Gastrocnemius medialis (tissue), 4 donors: ENCODE measurements at places on chromosomes 12 and 14. TPM values are rescaled to one million over a fixed set of nuclear protein-coding genes. Genes with fewer than 3 reads are reported as not detected.

DNA sequence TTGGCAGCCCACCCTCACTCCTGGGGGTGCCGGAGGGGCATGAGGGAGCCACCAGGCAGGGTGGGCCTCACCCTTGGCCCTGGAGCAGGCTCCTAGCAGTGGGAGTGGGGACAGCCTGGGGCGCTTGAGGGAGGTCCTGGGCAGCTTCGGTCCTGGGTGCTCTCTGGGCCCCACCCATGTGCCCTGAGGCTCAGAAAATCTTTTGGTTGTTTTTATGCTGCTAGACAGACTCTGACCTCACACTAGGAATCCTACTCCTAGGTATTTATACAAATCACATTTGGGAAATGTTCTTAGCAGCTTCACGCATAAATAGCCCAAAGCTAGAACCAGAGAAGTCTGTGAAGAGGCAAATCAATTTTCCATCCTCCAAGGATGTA, 10.9 kb upstream of the ULK1 start:
- no peak overlapping the region for H3K27ac ChIP-seq
- H3K27me3 ChIP-seq: no peaks in the 10 kb centered on the region
- DNase-seq: no peak
- no peaks in the 10 kb centered on the region for H3K4me1 ChIP-seq

GRCh38 chr14:72451054-72451972, 442.6 kb downstream of the DPF3 start:
- H3K4me1 ChIP-seq: no peaks in the 10 kb centered on the region
- H3K27ac ChIP-seq: no peak overlapping the region
- H3K36me3 ChIP-seq: no peaks in the 10 kb centered on the region
- H3K27me3 ChIP-seq: no peaks in the 10 kb centered on the region
- no peak for DNase-seq
- no peak overlapping the region for H3K4me3 ChIP-seq

- no peaks in the 10 kb centered on the region for H3K36me3 ChIP-seq
- no peaks in the 10 kb centered on the region for H3K4me1 ChIP-seq
- no peak for DNase-seq
- no peak overlapping the region for H3K4me3 ChIP-seq
Measured at GRCh38 chr14:65462411-65462810, 49.9 kb downstream of the FUT8 start.

DNA sequence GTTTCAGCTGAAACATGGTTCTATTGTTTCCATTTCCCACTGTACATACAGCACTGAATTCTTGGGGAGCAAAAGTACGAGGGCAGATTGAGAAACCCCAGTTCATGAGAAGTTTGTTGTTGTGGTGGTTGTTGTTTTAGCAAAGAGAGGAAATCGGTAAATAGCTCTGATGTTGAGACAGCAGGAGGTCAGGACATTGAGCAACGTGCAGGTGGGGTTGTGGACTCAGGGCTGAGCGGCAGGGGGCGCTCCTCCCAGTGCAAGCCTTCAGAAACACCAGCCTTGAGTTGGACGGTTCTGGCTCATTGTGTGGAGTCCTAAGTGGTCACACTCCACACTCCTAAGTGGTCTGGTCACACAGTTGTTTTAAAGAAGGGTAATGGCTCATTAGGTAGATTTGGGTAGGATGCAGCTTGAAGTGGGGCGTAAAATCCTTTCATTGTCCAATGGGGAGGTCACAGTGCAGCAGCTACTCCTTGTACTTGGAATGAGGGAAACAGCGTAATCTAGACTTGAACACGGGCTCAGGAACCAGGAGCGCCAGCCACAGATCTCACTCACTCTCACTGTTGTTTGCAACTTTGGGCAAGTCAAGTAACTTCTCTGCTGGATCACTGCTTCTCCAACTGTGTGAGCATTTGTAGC, 14.5 kb upstream of the PWP1 start:
- H3K4me3 ChIP-seq: no peak overlapping the region
- no peaks in the 10 kb centered on the region for H3K4me1 ChIP-seq
- H3K27ac ChIP-seq: no peak overlapping the region
- peaks cover 16% of the 10 kb centered on the region for H3K27me3 ChIP-seq
- DNase-seq: no peak
- H3K36me3 ChIP-seq: no peaks in the 10 kb centered on the region

DNA sequence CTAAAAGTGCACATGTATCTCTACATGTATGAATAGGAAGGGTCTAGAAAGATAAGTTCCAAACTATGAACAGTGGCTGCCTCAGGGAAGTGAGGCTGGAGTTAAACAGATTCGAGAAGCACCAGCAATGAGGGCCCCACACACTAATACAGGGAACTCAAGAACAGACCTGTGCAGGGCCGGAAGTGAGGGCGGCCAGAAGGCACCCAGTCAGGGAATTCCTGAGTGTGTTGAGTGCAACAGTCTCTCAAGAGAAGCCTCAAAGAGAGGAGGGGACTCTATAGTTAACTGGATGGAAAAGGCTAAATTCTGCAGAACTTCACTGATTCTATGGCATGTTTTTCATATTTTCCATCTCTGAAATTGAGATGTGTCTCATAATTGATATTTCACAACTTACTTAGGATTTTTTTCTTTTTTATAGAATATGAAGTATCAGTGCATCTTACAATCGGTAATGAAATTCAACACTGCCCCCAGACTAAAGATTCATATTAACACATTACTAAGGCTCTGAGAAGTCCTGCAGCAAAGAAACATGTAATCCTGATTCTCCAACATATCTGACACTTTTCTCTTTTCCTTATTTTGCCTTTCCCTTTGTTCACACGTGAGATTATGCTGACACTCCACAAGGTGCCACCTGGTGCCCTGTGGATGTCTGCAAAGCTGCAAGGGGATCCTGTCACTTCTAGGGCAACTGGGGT, 61.3 kb downstream of the CHGA start:
- no peaks in the 10 kb centered on the region for H3K27me3 ChIP-seq
- peaks cover 4% of the 10 kb centered on the region for H3K4me1 ChIP-seq
- no peak overlapping the region for H3K27ac ChIP-seq

Gene NOVA1
- total RNA-seq: 5.3 TPM

Gene HEBP1
- total RNA-seq: 3.8 TPM

Gene MSI1
- not detected for total RNA-seq

GRCh38 chr12:84954415-84954814, 41.8 kb upstream of the SLC6A15 start:
- H3K4me3 ChIP-seq: no peak overlapping the region
- H3K27me3 ChIP-seq: no peaks in the 10 kb centered on the region
- DNase-seq: no peak
- no peak overlapping the region for H3K27ac ChIP-seq
- no peaks in the 10 kb centered on the region for H3K36me3 ChIP-seq

Gene PRPH
- not detected for total RNA-seq

DNA sequence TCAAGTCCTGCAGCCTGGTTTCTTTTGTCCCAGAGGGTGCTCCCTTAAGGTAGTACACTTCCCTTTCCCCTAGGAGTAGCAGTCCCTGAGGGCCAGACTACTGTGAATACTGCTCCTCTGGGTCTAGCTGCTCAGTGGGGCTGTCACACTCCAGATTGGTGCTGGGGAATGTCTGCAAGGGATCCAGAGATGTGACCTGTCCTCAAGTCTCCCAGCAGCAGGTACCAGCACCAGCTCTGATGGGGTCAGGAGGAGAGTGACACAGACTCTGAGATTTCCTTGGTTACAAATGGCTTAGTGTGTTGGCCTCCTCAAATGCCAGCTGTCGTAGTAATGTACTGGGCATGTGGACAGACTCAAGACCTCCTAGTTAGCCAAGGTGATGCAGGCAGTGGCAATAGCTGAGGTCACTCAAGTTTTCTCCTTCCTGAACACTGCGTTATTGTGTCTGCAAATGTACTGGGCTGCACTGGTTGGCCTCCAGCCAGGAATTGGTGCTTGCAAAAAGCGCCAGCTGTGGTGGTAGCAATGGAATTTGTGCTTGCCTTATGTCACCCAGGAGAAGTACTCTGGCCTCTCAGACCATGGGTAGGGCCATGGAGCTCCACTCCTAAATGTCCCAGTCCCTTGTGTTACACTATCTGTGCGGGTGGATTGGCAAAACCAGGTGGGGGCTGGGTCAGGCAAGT, 36.4 kb upstream of the AEBP2 start:
- DNase-seq: peak; percentile 17
- no peaks in the 10 kb centered on the region for H3K4me1 ChIP-seq
- no peaks in the 10 kb centered on the region for H3K36me3 ChIP-seq
- no peaks in the 10 kb centered on the region for H3K27me3 ChIP-seq
- H3K4me3 ChIP-seq: no peak overlapping the region

- H3K4me3 ChIP-seq: peak overlapping the region; percentile 94
- no peaks in the 10 kb centered on the region for H3K36me3 ChIP-seq
- DNase-seq: no peak
- peak overlapping the region; percentile 96 for H3K27ac ChIP-seq
- H3K27me3 ChIP-seq: no peaks in the 10 kb centered on the region
Measured at GRCh38 chr12:95216711-95217376, 423 bp downstream of the FGD6 start.

Gene SCNN1A
- total RNA-seq: not detected

DNA sequence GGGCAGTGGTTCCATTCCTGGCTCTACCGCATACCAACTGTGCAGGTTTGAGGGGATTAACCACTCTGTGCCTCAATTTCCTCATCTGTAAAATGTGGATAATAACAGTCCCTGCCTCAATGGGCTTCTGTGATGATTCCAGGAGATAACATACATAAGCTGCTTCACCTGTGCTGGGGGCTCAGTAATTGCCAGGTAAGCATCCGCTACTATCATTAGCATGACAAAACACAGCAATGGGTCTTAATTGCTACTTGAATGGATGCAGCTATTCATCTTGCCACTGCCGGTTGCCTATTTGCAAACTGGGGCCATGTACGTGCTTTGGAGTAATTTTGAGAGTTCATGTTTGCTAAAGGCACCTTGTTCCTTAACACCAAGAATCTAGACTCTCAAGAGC, 132.6 kb downstream of the TMEM132D start:
- H3K4me3 ChIP-seq: no peak overlapping the region
- H3K4me1 ChIP-seq: no peaks in the 10 kb centered on the region
- DNase-seq: no peak
- no peaks in the 10 kb centered on the region for H3K27me3 ChIP-seq

Gene TSPAN9
- total RNA-seq: 8.8 TPM

GRCh38 chr14:23719225-23719985, 83.2 kb downstream of the DHRS2 start:
- no peaks in the 10 kb centered on the region for H3K36me3 ChIP-seq
- no peak overlapping the region for H3K4me3 ChIP-seq
- H3K27me3 ChIP-seq: no peaks in the 10 kb centered on the region
- H3K27ac ChIP-seq: no peak overlapping the region
- DNase-seq: no peak
- no peaks in the 10 kb centered on the region for H3K4me1 ChIP-seq

GRCh38 chr12:111012918-111013317, 92.5 kb upstream of the MYL2 start:
- no peak for DNase-seq
- no peaks in the 10 kb centered on the region for H3K36me3 ChIP-seq
- no peak overlapping the region for H3K27ac ChIP-seq
- no peak overlapping the region for H3K4me3 ChIP-seq
- H3K27me3 ChIP-seq: no peaks in the 10 kb centered on the region
- H3K4me1 ChIP-seq: no peaks in the 10 kb centered on the region

DNA sequence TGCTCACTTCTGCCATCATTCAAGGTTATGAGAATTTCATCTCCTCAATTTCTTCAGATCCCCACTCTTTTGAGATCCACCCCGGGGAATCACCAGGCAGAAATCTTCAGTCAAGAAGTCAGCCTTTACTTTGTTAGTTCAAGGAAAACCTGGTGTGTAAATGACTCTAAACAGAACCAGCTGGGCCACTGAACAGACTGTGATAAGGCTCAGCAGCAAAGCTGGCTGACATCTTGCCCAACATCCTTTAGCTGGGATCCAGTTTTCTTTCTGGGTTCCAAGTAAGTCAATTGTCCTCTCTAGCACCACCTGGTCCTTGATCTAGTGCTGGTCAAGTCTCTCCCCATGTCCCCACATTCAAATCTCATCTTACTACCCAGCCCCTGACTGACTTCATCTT, 11.6 kb downstream of the CLMN start:
- H3K36me3 ChIP-seq: no peaks in the 10 kb centered on the region
- DNase-seq: no peak
- no peaks in the 10 kb centered on the region for H3K4me1 ChIP-seq
- H3K27ac ChIP-seq: peak overlapping the region; percentile 9

- H3K4me3 ChIP-seq: no peak overlapping the region
- no peaks in the 10 kb centered on the region for H3K27me3 ChIP-seq
- H3K27ac ChIP-seq: no peak overlapping the region
- no peak for DNase-seq
Measured at GRCh38 chr14:50812180-50812579, 18.8 kb downstream of the NIN start.

Gene ASB2
- total RNA-seq: 737 TPM

DNA sequence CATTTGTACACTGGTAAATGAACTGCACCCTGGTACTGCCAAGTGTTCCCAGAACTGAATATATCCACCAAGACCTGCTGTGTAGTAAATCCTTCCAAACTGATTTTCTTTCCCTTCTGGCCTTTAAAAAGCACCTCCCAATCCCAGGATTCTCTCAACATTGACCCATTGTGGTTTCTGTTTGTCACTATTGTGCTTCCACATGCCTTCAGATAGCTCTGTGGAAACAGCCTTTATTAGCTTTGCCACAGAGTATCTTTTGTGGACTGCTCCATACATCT, 949 bp upstream of the KIF21A start:
- no peaks in the 10 kb centered on the region for H3K36me3 ChIP-seq
- peak overlapping the region; percentile 93 for H3K27ac ChIP-seq
- H3K4me3 ChIP-seq: peak overlapping the region; percentile 63
- no peak for DNase-seq

- H3K27me3 ChIP-seq: no peaks in the 10 kb centered on the region
- DNase-seq: no peak
- no peak overlapping the region for H3K27ac ChIP-seq
- no peaks in the 10 kb centered on the region for H3K4me1 ChIP-seq
- no peak overlapping the region for H3K4me3 ChIP-seq
- no peaks in the 10 kb centered on the region for H3K36me3 ChIP-seq
Measured at GRCh38 chr14:55457496-55457895, 17.1 kb upstream of the TBPL2 start.

GRCh38 chr14:42319996-42320395, 713.3 kb downstream of the LRFN5 start:
- H3K27me3 ChIP-seq: no peaks in the 10 kb centered on the region
- H3K4me3 ChIP-seq: no peak overlapping the region
- H3K4me1 ChIP-seq: no peaks in the 10 kb centered on the region
- no peaks in the 10 kb centered on the region for H3K36me3 ChIP-seq

Gene RTL1
- total RNA-seq: not detected

GRCh38 chr14:100330388-100330931, 7.3 kb downstream of the SLC25A47 start:
- no peak for DNase-seq
- no peak overlapping the region for H3K4me3 ChIP-seq
- no peaks in the 10 kb centered on the region for H3K27me3 ChIP-seq
- no peaks in the 10 kb centered on the region for H3K4me1 ChIP-seq
- no peak overlapping the region for H3K27ac ChIP-seq

Gene MANSC4
- not detected for total RNA-seq

DNA sequence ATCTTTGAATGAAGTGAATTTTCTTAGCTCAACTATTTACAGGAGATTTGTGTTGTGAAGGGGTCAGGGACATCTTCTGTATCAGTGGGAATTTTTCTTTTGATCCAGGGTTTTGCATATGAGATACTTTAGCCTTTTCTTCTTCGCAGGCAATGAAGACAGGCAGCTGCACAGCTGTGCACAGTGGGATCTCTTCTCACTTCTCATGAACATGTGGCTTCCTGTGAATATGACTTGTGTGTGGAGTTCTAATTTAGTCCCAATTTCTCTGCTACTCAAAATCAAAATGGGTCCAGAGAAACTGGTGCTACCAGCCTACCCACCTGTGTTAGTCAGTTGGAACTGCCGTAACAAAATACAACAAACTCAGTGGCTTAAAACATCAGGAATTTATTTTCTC, 37.8 kb downstream of the ARF6 start:
- H3K27ac ChIP-seq: no peak overlapping the region
- no peaks in the 10 kb centered on the region for H3K27me3 ChIP-seq
- no peak for DNase-seq
- no peaks in the 10 kb centered on the region for H3K4me1 ChIP-seq
- H3K4me3 ChIP-seq: no peak overlapping the region
- H3K36me3 ChIP-seq: no peaks in the 10 kb centered on the region

Gene SLCO1B1
- total RNA-seq: 0.47 TPM
